Activated CD8-positive, alpha-beta memory T cell treated with anti-CD3 and anti-CD28 coated beads, Interleukin-2, amount 50 U/mL, for 48 hours (primary cell): ENCODE measurements at places on chromosomes 1 and 21.
A peak's percentile ranks its signal among the peaks of the same experiment; 100 is the strongest.

DNA sequence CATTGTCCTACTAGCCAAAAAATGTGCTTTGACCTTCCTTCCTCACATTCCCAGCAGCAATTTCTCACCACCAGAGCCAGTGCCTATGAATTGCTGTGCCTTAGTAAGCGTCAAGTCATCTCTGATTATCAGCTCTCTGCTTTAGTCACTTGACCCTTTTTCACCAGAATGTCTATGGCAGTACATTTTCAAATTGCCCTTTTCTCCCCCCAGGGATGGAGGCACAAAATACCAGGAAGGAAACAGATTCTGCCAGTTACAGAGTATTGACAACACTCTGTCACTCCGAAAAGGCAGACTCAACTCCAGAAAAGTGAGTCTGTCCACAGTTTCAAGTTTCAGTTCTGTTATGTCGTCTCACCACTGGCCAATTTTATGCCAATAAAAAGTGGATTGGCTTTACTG, 167.4 kb downstream of the TNFSF18 start:
- DNase-seq, result no peak

GRCh38 chr1:18203645-18204044, 96.0 kb downstream of the IGSF21 start:
- DNase-seq, result no peak

DNA sequence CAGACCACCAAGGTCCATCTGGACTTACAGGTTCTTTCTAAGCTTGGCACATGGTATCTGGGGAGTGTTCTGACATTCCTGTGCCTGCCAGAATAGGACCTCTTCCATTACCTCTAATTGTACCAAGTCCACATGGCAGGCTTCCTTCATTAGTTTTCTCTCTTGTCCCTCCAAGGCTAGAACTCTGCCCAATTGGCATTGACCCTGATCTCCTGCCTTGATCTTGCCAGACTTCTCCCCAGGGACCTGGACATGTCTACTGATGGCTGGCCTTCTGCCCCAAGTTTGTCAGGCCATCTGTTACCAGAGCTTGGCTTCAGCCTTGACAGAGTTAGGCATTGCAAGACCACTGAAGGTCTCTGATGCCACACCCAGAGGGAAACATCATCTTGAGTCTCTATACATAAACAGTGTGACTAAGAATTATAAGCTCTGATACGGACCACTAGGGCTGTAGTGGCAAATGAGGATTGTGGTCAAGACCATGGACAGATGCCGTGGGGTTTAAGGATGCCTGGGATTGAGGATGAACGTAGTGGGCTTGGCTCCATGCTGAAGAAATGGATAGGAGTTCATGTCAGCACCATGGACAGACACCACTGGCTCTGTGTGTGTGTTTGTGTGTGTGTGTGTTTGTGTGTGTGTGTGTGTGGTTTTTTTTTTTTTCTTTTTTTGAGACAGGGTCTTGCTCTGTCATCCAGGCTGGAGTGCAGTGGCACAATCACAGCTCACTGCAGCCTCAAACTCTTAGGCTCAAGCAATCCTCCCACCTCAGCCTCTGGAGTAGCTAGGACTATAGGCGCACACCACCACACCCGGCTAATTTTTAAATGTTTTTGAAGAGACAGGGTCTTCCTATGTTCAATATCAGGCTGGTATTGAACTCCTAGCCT, 19.5 kb upstream of the PSMB2 start:
- DNase-seq, result peak; percentile 32

- DNase-seq, result no peak
Observed at GRCh38 chr1:89566761-89567174, 42.1 kb downstream of the LRRC8B start.

DNA sequence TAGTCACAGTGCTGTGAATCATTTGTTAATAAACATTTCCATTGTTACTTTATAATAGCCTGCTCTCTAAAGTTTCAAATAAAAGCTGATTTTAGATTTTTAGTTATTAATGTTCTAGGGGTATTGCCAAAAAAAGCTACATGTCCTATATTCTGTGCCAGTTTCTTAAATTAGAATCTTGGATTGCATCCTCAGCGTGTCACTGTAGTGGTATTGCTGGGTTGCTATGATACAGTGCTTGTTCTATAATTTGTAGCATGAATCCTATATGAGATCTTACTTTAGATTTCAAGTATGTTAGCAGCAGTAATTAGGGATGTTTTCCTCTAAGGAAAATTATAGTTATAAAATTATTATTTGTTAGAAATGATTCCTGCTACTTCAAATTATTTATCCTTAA, 16.4 kb downstream of the PPP2R5A start:
- no peak for DNase-seq

- no peak for DNase-seq
Observed at GRCh38 chr1:111621050-111621449, 1.5 kb downstream of the RAP1A start.

DNA sequence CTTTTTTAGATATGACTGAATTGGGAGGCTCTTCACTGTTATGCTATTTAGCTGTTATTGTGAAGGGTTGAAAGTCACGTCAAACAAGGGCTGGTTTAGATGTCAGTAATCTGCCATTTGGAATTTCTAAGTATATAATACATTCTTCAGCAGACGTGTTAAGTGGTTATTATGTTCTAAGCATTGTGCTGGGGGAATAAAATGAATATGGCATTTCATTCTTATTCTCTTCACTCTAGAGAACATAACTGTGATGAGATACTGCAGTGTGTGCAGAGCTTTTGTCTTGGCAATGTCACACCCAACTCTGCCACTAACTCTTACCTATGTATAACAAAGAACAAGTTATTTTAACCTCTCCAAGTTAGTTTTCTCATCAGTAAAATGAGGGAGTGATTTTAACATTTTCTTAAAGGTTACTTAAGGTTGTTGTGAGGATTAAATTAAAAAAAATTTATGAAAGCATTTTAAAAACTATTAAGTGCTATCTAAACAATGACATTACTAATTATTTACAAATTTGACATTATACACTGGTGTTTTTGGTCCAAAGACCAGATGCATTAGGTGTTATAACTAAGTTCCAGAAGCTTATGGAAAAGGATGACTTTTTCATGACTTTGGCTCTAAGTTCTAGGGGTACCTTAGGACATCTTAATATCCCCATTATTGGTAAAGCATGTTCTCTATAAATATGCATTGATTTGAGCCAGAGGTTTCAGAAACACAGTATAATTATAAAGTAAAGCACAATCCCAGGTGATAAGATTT, 58.3 kb downstream of the SLC30A7 start:
- DNase-seq, result no peak

DNA sequence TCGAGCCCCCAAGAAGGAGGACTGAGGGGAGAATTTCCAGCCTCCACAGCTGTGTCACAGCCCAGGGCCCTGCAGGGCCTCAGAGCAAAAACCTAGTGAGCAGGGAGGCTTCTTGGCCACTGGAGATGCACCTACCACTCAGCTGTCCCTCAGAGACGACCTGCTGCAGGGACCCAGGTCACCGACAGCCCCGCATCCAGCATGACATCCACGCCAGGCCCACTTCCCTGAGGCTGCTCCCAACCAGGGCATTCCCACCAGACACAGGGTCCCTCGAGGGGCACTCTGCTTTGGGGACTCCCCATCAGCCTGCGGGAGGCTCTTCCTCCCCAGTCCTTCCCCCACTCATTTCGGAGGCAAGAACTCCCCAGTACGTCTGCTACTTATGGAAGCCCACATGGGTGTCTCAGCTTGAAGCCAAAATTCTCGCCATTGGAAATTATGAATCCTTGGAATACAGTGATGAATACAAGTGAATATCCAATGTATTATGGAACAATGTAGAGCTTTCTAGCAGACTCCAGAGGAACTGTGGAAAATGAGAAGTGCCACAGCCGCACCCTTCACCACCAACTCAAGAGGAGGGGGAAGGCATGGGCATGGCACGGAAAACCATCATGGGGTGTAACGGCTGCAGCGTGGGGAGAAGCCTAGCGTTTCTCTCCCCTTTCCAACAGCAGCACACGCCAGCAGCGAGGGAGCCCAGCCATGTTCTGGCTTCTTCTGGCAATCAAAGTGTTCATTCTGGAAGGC, 6.9 kb downstream of the TFF3 start:
- DNase-seq, result no peak

- DNase-seq, result no peak
Observed at GRCh38 chr1:106937104-106937503, 119.4 kb upstream of the PRMT6 start.

DNA sequence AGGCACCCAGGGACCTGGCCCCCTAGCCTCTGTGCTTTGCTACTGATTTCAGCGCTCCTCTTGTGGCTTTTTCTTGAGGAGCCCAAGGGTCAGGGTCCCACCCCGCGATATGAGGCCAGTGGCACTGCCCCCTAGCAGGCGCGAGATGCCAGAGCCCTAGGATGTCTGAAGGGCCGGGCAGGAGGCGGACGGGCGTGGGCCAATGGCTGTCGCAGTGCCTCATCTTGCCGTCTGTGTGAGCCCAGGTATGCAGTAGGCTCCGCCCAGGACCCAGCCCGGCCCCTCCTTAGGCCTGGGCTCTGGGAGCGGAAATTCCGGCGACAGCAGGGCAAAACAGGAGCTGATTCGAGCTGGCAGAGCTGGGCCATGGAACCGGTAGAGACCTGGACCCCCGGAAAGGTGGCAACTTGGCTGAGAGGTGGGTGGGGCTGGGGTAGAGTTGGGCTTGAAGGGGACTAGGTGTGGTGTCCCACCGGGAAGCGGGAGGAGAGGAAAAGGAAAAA, at the start of gene CNKSR1:
CNKSR1 (plus strand) TSS at position 310 of the 503 bp plus-strand sequence; CDS start at position 367, 57 bp downstream.
- DNase-seq, result no peak

DNA sequence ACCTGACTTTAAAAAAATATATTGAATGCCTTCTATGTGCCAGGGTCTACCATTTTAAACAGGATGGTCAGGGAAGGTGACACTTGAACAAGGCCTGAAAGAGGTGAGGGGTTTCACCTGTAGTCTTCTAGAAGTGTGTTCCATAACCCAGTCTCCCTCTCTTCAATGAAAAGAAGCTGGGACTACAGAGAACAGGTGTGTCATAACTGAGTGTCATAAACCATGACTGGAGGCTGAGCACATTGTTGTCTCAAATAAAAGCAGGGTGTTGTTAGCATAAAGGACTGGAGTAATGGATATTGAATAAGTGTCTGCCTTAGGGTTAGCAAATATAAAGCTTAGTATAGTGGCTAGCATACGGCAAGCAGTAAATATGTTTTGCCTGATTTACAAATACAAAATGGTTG, 65.4 kb downstream of the SYDE2 start:
- DNase-seq, result no peak

DNA sequence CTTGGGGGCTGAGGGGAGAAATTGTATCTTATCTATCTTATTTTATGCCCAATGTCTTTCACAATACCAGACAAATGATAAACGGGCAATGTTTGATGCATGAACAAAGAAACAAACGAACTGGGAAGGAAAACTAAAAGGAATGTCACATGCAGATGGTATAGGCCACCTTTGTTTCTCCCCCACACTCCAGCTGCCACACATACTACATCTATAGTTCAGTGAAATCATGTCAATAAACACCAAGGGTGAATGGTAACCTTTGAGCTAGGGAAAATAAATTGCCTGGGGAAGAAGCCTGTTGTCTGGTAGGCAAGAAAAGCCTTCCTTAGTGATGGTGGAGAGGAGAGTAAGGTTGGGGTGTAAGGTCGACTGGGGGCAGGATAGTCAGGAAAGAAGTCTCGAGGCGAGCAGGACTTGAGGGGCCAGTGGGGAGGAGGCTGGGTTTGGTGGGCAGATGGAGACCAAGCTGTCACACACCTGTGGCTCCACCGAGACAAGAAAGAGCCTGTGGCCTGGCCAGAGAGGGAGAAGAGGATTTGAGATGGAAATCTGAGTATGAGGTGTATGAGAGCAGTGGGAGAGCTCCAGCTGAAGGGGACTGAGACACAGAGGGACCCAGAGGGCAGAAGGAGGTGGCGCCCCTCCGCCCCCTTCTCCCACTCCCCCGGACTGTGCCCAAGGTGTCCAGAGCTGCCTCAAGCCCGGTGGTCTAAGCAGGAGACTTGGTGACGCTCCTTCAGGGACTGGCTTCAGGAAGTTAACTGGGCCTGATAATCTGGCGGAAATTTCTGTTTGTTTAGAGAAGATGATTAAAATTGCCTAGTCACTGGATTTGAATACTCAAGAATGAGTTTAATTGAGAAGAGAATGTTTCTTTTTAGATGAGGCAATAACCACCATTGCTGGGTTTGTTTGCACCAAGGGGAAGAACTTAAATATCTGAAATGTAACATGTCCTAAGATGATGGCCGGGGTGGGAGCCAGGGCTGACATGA, 37.3 kb downstream of the ATF3 start:
- DNase-seq, result no peak

- no peak for DNase-seq
Observed at GRCh38 chr1:23593556-23594148, 34.4 kb upstream of the ID3 start.

DNA sequence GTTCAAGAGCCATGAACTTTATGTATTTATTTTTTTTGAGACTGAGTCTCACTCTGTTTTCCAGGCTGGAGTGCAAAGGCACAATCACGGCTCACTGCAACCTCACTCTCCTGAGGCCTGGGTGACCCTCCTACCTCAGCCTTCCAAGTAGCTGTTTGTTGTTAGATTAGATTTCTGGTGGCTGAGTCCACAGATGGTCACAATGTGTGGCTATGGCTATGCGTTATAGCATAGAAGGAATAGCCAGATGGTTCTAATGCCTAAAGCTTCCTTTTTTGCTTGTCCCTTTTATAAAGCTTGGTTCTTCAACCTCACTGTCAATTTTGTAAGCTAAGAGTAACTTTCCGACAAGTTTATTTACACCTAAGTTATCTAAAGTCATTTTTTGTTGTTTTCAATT, 62.3 kb upstream of the FMN2 start:
- no peak for DNase-seq

DNA sequence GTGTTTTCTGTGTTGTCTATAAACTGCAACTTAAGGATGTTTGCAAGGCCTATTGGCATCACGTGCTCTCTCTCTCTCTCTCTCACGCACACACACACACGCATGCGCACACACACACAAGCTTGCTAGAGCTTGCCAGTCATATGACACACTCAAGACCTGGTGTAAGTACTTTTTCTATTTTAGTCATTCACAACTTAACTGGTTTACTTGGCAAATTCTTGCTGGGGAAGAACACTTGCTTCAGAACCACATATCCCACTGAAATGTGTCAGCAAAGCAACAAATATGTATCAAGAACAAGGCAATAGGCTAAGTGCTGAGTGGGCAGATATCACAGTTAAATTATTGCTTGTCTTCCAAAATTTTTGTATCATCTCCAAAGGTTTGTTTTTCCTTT, 107.8 kb downstream of the DISC1 start:
- no peak for DNase-seq

DNA sequence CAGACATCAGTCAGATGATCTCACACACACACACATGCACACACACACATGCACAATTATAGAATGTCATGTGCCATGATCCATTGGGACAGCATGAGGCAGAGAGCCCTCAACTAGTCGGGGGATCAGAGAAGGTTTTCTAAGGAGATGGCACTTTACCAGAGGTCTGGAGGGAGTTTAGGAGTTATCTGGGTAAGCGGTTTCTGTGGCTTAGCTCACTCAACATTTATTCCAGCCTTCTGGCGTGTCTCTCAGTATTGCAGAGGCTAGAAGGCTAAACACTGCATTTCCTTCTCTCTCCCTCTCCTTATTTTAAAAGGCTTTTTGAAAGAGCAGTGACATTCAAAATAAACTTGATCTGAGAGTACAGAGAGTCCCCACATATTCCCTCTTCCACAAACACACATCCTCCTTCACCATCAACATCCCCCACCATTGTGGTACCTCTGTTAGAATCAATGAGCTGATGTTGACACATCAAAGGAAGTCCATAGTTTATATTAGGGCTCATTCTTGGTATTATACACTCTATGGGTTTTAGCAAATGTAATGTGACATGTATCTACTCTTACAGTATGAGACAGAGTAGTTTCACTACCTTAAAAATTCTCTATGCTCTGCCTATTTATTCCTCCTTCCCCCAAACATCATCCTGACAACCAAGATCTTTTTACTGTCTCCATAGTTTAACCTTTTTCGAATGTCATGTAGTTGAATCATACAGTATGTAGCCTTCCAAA, 9.0 kb upstream of the PLA2G2A start:
- no peak for DNase-seq
